Testis (tissue), 5 donors: ENCODE measurements at places on chromosomes 1 and 21. TPM values are rescaled to one million over a fixed set of nuclear protein-coding genes. Genes with fewer than 3 reads are reported as not detected.
A peak's percentile ranks its signal among the peaks of the same experiment; 100 is the strongest.

The DENND2C gene
- 18.8 TPM for total RNA-seq

The ASCL5 gene
- total RNA-seq, result 0.24 TPM

The IFI44L gene
- 12.0 TPM for total RNA-seq

The RAP1GAP gene
- total RNA-seq, result 8.0 TPM

The HSF2BP gene
- 28.3 TPM for total RNA-seq

DNA sequence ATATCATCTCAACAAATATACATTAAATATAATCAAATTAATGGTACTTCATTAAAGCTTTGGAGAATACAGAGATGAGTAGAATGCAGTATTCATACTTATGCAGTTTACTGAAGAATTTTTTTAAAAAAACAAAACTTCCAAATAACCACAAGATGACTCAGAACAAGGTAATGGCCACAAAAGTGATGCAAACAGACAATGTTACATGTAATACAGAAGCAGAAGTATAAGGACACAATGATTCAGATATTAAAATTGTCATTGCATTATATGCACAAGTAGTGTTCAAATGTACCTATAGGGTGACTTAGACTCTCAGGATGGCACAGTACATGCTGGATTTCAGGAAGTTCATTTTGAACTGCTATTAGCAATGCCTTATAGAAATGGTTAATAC, 227.2 kb upstream of the ST6GALNAC5 start:
- DNase-seq, result no peak
- H3K27ac ChIP-seq, result no peak overlapping the region
- no peaks in the 10 kb centered on the region for H3K36me3 ChIP-seq
- no peaks in the 10 kb centered on the region for H3K4me1 ChIP-seq
- H3K27me3 ChIP-seq, result no peaks in the 10 kb centered on the region
- no peak overlapping the region for H3K4me3 ChIP-seq

GRCh38 chr1:246067432-246068216, 439.5 kb downstream of the SMYD3 start:
- H3K36me3 ChIP-seq, result no peaks in the 10 kb centered on the region
- no peaks in the 10 kb centered on the region for H3K27me3 ChIP-seq
- no peak overlapping the region for H3K4me3 ChIP-seq
- no peaks in the 10 kb centered on the region for H3K4me1 ChIP-seq

DNA sequence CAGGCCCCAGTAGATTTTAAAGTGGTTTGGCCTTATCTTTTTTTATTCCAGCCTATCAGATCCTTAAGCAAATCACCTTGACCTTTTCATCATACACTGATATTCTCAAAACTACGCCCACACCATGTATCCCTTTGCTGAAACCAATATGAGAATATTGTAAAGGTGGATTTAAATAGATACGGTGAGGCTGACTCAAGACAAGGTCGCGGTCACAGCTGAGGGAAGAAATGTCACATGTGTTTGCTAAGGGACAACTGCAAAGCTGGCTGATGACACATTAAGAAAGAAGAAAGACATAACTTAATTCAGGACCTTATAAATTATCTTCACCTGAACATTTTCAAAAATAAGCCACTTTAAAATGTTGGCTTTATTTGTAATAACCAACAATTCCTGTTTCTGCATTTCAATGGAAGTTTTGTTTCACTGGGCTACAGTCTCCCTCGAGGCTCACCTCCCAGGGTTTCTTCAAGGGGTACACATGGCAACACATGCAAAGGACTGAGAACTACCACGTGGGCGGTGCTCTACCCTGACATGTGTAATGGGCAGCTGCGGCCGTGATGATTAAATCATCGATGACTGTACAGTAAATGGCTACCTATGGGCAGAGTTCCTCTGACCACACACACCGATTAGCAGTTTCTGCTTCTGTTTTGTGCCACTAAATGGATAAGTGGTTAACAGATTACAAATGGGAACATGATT, 189.5 kb downstream of the SIPA1L2 start:
- H3K4me1 ChIP-seq, result no peaks in the 10 kb centered on the region
- no peak for DNase-seq
- no peak overlapping the region for H3K4me3 ChIP-seq
- no peaks in the 10 kb centered on the region for H3K36me3 ChIP-seq

- H3K4me1 ChIP-seq, result peaks cover 69% of the 10 kb centered on the region
- H3K36me3 ChIP-seq, result no peaks in the 10 kb centered on the region
- H3K4me3 ChIP-seq, result peak overlapping the region; percentile 56
- no peaks in the 10 kb centered on the region for H3K27me3 ChIP-seq
Measured at GRCh38 chr1:2231532-2232254, 3.6 kb downstream of the SKI start.

DNA sequence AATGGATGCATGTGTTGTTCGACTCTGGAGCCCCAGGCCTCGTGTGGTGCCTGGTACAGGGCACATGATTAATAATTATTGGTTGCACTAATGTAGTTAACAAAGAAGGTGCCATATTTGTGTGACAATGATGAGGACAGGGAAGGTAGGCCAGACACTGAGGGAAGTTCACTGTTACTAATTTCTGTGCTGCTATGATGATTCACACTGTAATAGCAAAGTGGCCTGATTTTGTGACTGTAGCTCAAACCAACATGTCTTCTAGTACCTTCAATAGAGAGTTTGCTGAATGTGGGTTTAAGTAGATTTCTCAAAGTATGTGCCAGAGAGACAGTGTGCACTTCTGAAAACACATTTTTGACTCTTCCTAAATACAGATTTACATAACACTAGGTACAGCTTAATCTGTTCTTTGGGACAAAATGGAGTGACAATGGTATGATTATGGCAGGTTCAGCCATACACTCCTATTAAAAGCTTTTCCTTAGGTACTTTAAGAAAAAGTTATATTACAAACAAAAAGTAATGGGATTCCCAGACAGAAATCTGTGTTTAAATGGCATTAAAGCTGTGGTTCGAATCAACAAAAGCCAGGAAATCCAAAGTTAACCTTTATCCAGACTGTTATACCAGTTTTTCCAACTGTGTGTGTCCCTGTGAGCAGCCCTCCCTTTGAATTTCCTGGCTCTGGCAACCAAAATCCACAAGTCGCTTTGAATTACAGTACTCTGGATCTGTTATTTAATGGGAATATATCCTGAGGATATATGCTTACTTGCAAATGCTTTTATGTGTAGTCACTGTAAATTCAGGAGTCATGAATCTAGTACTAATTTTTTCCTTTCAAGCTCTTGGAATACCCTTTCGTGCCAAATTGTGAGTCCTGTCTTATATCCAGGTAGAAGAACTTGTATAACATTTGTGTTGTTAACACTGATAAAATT, 277.1 kb upstream of the SGIP1 start:
- no peak for DNase-seq
- no peak overlapping the region for H3K4me3 ChIP-seq
- no peaks in the 10 kb centered on the region for H3K4me1 ChIP-seq
- no peak overlapping the region for H3K27ac ChIP-seq

DNA sequence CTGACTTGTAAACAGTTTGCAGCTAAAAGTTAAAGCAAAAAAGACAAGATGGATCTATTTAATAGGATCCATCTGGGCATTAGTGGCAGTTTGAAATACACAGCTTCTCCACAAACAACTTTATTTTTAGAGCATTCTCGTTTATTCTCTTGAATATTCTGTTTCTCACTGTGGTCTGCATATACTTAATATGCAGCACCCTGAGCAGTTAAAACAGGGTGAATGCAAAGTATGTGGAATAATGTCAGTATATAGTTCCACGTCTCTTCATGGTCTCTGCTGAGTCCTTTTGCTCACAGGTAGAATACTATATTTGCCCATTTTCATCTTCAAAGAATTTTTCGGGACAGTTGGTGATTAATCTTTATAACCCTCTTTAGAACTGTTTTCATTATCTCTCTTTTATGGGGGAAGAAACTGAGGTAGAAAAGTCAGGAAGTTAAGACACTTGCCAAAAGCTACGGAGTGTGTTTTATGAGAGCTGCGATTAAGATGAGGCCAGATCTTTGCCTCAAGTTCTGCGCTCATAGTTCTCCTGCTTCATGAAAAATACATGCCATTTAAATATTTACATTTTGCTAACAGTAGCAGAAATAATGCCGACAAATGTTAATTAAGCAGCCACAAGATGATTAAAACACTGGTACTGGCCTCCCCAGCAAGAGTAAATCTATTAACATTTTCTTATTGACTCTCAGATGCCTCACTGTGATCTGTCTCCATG, 115.6 kb downstream of the PTBP2 start:
- no peak overlapping the region for H3K27ac ChIP-seq
- H3K4me3 ChIP-seq, result no peak overlapping the region
- H3K4me1 ChIP-seq, result no peaks in the 10 kb centered on the region
- DNase-seq, result no peak
- no peaks in the 10 kb centered on the region for H3K27me3 ChIP-seq
- no peaks in the 10 kb centered on the region for H3K36me3 ChIP-seq
